ENCODE measurements at places on chromosomes 1 and 21.
A peak's percentile ranks its signal among the peaks of the same experiment; 100 is the strongest.

- no peak for DNase-seq
These were observed 10.7 kb upstream of the OR2B11 start for GRCh38 chr1:247468481-247469140.

GRCh38 chr1:222275729-222276465, 272.0 kb downstream of the HHIPL2 start:
- no peak for DNase-seq

DNA sequence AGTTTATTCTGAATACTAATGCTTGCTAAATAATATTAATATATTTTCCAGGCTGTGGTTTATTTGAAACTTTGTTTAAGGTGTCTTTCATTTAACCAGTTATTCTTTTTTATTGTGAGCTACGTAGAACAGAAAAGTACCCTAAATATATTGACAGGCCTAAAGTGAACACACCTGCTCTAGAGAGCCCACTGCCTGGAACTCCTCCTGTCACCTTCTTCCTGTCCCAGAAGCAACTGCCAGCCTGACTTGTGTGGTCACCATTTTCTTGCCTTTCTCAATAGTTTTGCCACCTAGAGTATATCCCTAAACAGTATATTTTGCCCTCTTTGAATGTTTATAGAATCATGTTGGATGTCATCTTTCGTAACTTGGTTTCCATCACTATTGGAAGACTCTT, 48.5 kb downstream of the SCCPDH start:
- no peak for DNase-seq

- no peak for DNase-seq
These were observed 37.1 kb upstream of the DOCK7 start for GRCh38 chr1:62725255-62725654.

GRCh38 chr1:5376538-5377247, 615.5 kb downstream of the NPHP4 start:
- no peak for DNase-seq

- DNase-seq: no peak
These were observed 417.0 kb downstream of the PTBP2 start for GRCh38 chr1:97138515-97139032.

DNA sequence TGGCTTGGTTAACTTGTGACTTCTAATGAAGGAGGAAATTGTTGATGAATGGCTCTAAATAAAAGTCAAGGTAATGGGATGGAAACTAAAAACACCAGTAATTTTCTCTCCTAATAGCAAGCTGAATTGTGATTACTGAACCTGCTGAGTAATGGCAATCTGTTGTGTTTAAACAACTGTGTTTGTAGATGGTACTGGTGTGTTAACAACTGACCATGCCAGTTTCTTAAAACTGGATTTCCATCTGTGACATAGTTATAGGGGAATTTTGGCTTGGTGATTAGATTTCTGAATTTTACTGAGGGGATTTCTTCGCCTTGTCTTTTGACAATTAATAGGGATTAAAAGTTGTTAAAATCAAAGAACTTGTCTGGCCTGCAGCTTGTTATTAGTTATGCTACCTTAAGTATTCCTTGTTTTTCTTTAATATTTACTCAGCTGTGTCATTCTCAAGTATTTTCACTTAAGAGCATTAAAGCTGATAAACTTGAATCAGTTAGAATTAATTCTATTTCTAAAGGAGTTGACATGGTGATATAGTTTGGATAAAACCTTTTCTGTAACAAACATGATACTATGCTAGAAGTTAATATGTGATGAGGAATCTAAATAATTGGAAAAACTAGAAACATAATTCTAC, 7.9 kb upstream of the ERO1B start:
- no peak for DNase-seq

DNA sequence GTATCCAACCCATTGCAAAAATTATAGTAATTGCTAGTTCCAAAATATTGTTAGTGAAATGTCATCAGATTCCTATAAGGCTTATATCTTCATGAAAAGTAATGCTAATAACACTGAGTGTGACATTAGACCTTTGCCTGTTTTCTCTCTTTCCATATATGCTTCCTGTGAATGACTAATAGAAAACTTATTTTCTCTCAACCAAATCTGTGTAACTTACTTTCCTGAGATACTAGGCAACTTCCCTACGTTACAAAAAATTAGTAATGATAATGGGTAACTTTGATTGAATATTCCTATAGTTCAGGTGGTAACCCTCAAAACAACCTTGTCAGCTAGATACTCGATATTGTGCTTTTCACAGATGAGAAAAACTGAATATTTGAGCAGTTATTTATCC, 124.2 kb upstream of the HNRNPU start:
- DNase-seq: no peak

DNA sequence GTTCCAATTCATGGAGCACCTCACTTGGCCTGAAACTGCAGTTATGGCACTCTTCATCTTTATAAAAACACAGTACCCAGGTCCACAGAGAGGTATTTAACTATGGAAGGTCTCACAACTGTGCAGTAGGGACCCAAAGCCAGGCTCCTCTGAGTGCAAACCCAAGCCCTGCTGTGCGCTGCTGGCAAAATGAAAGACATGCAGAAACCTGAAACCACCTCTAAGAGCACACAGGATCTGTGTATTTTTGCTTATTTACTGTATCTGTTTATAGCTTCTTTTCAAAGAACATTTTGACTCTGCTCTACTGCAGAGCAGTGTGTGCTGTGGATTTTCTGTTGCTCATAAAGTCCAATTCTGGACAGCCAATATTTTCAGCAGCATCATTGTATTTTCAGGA, 166.6 kb downstream of the DSCAM start:
- DNase-seq: no peak

DNA sequence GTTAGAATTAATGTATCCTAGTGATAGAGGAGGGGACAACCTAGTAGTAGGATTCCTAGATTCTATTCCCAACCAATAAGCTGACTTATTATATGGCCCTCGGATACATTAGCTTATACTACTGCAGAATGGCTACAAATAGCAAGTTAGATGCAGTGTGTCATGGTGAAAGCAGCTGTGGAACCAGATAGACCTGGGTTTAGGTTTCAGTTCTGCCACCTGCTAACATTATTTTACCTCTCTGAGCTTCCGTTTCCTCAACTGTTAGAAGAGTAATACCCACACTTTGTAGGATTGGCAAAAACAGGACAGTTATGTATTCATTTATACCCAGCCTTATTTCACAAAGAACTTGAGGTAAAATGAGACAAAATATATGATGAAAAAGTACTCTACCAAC, 21.6 kb upstream of the MAGOH start:
- DNase-seq: no peak

- peak; percentile 10 for DNase-seq
These were observed 556 bp downstream of the GMEB1 start for GRCh38 chr1:28668956-28669723.

DNA sequence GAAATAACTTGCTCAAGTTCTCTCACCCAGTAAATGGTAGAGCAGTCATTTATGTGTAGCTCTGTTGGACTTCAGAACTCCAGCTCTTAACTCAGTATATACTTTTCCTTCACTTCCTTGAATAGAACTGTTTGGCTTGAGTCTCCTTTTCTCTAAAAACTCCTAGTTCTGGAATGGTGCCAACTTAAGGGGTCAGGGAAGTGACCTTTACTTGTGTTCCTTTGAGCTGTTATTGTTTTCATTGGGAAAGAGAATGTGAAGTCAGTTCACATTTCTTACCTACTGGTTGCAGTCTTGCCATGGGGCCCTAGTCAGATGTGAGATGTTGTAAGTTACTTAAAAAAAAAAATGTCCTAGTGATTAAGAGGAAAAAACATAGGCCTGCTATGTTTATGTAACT, 77.0 kb upstream of the MACF1 start:
- DNase-seq: no peak

DNA sequence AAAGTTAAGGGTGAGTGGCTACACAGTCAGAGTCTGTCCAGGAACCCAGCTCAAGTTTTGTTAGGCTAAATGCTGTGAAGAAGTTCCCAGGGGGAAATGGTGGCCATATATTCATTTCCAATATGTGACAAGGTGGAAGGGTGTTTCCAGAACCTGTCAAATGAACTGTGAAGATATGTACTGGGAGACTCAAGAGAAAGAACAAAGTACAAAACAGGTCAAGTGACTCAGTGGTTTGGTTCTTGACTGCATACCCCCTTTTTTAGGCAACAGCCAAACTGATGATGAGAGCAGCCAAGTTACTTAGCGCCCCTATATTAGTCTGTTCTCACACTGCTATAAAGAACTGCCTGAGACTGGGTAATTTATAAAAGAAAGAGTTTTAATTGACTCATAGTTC, 18.6 kb upstream of the FBXO28 start:
- DNase-seq: no peak

DNA sequence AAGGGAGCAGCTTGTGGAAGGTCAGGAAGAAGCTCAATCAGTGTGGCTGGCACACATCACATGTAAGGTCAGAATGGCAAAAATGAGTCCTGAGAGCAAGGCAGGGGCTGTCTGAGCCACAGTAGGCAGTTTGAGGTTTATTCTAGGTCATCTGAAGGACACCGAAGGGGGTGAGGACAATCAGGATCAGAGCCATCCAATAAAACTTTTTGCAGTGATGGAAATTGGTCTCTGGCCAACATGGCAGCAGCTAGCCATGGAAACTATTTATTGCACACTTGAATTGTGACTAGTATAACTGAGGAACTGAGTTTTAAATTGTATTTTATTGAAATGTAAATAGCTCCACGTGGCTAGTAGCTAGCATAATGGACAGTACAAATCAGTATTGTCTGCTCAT, 97.0 kb upstream of the CACNA1E start:
- no peak for DNase-seq

DNA sequence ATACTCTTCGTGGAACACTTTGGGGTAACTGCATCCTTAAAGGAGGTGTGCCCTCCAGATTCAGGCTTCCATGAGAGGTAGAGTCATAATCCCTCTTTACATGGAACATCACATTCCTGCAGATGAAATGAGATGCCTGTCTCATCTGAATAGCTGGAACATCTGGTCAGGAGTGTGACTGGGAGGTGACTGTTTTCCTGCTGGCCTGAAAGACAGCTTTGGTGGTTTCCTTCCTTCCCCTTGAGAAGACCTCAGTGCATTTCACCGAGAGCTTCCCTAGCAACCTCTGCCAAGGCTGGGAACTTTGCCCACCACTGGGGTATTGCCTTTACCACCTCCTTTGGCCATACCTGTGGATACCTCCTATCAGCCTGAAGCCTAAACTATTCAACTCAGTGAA, 46.7 kb upstream of the GUCA2A start:
- DNase-seq: no peak

DNA sequence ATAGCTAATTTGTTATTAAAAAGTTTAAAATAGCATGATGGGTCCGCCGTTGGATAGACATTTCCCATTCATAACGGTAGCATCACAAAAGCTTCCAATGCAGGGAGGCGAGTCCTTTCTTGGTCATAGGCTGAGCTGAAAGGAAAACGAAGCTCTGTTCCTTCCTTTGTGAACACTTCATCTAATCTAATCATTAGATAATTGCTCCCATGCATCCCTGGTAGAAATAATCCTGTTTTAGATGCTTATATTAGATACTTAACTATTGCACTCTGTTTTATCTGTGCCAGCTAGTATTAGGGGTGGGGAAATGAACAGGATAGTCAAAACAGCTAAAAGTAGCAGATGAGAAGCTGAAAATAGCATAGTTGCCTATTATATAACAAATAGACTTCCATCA, 215.0 kb downstream of the SLC35F3 start:
- DNase-seq: no peak

DNA sequence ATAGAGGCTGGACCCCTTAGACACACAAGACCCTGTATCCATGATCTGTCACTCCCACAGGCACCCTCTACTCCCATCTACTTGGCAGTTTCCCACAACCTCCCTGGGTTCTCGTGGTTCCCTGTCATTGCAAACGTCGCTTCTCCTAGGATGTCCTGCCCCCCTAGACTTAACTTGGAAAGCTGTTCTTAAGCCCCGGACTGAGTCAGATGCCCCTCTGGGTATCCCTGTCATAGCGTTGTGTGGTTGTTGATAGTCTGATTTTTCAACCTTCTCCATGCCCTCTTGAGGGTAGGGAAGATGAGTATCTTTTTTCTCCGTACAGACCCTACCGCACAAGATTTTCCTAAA, 11.8 kb downstream of the RCC1 start:
- no peak for DNase-seq

GRCh38 chr1:31931593-31932225, 6.5 kb downstream of the PTP4A2 start:
- DNase-seq: peak; percentile 52

DNA sequence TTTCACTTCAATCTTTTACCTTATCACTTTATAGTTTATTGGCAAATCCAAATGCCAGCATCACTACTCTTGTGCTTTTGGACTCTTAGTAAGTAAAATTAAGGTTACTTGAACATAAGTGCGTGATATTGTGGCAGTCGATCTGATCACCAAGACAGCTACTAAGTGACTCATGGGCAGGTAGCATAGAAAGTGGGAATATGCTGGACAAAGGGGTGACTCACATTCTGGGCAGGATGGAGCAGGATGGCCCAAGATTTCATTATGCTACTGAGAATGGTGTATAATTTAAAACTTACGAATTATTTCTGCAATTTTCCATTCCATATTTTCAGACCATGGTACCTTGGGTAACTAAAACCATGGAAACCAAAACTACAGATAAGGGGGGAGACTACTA, 120.2 kb downstream of the ROR1 start:
- no peak for DNase-seq

DNA sequence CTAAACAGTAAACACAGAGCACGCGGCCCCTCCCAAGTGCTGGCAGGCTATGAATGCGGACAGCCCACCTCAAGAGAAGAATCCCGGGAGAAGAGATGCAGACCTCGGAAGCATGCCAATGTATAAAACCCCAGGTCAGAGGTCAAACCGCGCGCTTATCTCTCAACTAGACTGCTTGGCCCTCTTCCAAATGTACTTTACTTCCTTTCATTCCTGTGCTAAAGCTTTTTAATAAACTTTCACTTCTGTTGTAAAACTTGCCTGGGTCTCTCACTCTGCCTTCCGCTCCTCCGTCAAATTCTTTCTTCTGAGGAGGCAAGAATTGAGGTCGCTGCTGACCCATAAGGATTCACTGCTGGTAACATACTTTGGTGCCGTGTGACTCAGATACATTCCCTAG, 216.0 kb downstream of the S1PR1 start:
- no peak for DNase-seq

GRCh38 chr1:243505986-243506689, 250.3 kb downstream of the SDCCAG8 start:
- DNase-seq: no peak

GRCh38 chr1:218665221-218665620, 320.1 kb downstream of the TGFB2 start:
- DNase-seq: no peak

GRCh38 chr1:154755858-154756730, 114.0 kb downstream of the KCNN3 start:
- no peak for DNase-seq

DNA sequence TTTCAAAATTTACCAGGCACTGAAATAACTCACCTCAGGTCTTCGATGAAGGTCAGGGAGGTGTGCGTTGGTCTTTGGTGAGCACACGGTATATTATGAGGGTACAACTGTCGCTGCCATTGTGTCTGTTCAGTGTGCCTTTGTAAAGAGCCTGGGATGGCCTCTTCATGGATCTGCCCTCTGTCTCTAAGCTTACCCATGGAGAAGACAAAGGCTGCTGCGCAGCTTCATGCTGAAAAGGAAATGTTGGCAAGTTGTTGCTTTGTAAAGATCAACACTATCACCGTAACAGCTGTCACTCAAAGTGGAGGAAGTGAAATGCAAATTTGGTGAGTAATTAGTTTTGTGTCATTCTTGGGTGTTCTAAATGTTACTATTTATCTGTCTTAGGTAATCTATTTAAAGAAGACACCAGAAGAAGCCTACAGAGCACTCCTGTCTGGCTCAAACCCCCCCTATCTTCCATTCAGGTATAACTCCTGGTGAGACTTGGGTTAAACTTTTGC, 71.6 kb downstream of the CDC14A start:
- DNase-seq: peak; percentile 81

GRCh38 chr1:899636-900317, 23.9 kb upstream of the SAMD11 start:
- no peak for DNase-seq

Measured in CD4-positive, alpha-beta T cell treated with Interleukin-2 at 100 ng/mL for 4 hours (primary cell).